Natural killer cell (primary cell): ENCODE measurements at places on chromosomes 12 and 14.
A peak's percentile ranks its signal among the peaks of the same experiment; 100 is the strongest.

DNA sequence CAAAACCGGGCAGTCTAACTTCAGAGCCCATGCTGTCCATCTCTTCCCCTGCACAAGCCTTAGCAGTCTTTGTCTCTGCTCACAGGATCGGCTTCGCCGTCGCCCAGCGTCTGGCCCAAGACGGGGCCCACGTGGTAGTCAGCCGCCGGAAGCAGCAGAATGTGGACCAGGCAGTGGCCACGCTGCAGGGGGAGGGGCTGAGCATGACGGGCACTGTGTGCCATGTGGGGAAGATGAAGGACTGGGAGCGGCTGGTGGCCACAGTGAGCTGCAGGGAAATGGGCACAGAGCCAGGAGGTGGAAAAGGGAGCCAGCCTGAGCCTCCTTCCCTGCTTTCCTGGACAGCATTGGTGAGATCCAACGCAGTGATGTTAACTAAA is 14.2 kb upstream of the CARMIL3 start:
- no peak overlapping the region for H3K4me3 ChIP-seq
- peaks cover 4% of the 10 kb centered on the region for H3K4me1 ChIP-seq
- peak; percentile 1 for DNase-seq
- H3K27ac ChIP-seq, result no peak overlapping the region
- no peaks in the 10 kb centered on the region for H3K27me3 ChIP-seq

DNA sequence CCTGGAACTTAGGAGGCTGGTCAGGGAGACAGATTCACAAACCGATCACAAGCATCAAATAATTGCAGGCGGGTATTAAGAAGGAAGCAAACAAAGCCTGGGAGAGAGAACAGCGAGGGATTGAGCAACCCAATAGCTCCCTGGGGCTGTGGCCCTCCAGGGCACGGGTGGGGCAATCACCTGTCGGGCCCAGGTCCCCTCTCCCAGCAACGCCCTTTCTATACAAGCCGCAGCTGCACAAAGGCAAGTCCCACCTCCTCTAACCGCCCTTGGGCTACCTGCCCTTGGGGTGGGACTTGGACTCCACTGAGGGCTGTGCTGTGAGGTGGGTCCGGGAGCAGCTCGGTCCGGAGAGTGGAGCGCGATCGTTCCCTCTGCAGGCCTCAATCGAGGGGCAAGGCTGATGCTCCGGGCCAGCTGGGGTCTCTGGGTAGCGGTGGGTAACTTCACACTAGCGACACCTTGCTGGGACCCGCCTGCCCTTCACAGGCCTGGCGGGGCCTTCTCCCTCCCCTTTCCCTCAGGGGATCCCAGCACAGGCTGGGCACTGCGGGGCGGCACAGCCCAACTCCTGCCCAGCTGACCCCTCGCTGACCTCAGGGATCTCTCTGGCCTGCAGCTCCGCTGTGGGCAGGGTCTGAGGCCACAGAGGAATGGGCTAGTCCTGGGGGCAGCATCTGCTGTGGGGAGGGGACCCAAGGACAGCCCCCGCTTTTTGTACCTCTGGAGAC is 8.0 kb downstream of the PHB2 start:
- peaks cover 65% of the 10 kb centered on the region for H3K4me1 ChIP-seq
- DNase-seq, result no peak
- H3K27me3 ChIP-seq, result no peaks in the 10 kb centered on the region
- peaks cover 57% of the 10 kb centered on the region for H3K36me3 ChIP-seq
- H3K4me3 ChIP-seq, result no peak overlapping the region

- DNase-seq, result no peak
- peaks cover 7% of the 10 kb centered on the region for H3K4me1 ChIP-seq
- no peaks in the 10 kb centered on the region for H3K36me3 ChIP-seq
- H3K27ac ChIP-seq, result no peak overlapping the region
- H3K27me3 ChIP-seq, result peaks cover 13% of the 10 kb centered on the region
Measured at GRCh38 chr14:21298358-21298757, 18.5 kb downstream of the RPGRIP1 start.

GRCh38 chr14:51677738-51678137 is 26.0 kb downstream of the FRMD6 start:
- no peaks in the 10 kb centered on the region for H3K4me1 ChIP-seq
- peaks cover 6% of the 10 kb centered on the region for H3K27me3 ChIP-seq
- no peak overlapping the region for H3K27ac ChIP-seq
- no peak for DNase-seq
- no peak overlapping the region for H3K4me3 ChIP-seq

- peak overlapping the region; percentile 69 for H3K27ac ChIP-seq
- H3K4me3 ChIP-seq, result peak overlapping the region; percentile 63
- no peaks in the 10 kb centered on the region for H3K36me3 ChIP-seq
- H3K27me3 ChIP-seq, result no peaks in the 10 kb centered on the region
Measured at GRCh38 chr12:14774906-14775635, 28.2 kb downstream of the WBP11 start.

DNA sequence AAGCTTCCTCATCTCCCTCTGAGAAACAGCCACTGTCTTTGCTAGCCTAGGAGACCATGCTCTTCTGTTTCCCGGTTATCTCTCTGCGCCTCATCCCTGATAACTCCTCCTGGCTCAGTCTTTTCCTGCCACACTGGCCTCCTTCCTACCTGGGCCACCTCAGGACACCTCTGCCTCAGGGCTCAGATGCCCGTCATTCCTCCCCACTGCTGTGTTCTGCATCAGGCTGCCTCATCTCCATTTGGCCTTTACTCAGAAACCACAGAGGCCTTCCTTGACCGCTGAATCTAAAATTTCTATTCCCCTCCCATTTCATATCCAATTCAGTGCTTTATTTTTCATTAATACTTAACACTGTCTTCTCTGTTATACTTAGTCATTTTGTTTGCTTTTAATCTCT is 311.0 kb upstream of the RGS6 start:
- peaks cover 18% of the 10 kb centered on the region for H3K36me3 ChIP-seq
- no peak overlapping the region for H3K27ac ChIP-seq
- H3K4me1 ChIP-seq, result no peaks in the 10 kb centered on the region
- DNase-seq, result no peak
- no peak overlapping the region for H3K4me3 ChIP-seq
- H3K27me3 ChIP-seq, result no peaks in the 10 kb centered on the region

GRCh38 chr14:92334050-92334449 is 11.1 kb downstream of the SLC24A4 start:
- DNase-seq, result no peak
- no peaks in the 10 kb centered on the region for H3K36me3 ChIP-seq
- H3K27me3 ChIP-seq, result no peaks in the 10 kb centered on the region
- H3K27ac ChIP-seq, result no peak overlapping the region
- no peaks in the 10 kb centered on the region for H3K4me1 ChIP-seq
- no peak overlapping the region for H3K4me3 ChIP-seq

- no peak overlapping the region for H3K4me3 ChIP-seq
- peaks cover 9% of the 10 kb centered on the region for H3K36me3 ChIP-seq
- no peaks in the 10 kb centered on the region for H3K27me3 ChIP-seq
- H3K4me1 ChIP-seq, result peaks cover 33% of the 10 kb centered on the region
- no peak for DNase-seq
- no peak overlapping the region for H3K27ac ChIP-seq
Measured at GRCh38 chr12:94269316-94269999, 121.1 kb downstream of the PLXNC1 start.

DNA sequence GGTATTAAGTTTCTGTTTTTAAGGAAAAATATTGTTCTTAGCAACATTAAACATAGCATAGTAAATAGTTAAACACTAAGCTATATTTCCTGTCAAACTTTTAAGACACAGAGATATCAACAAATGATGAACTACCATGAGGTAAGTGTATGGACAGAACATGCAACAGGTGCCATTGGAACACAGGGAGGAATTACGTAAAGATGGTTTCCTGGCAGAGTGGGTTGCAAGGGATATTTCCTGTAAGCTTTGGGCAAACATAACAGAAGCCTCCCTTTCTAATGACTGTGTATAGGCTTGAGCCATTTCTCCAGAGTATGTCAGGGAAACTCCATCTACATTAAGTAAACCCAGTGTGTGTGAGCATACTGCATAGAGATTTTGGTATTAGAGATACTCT is 31.7 kb upstream of the HELB start:
- H3K36me3 ChIP-seq, result no peaks in the 10 kb centered on the region
- H3K4me3 ChIP-seq, result no peak overlapping the region
- H3K27ac ChIP-seq, result no peak overlapping the region
- no peak for DNase-seq

DNA sequence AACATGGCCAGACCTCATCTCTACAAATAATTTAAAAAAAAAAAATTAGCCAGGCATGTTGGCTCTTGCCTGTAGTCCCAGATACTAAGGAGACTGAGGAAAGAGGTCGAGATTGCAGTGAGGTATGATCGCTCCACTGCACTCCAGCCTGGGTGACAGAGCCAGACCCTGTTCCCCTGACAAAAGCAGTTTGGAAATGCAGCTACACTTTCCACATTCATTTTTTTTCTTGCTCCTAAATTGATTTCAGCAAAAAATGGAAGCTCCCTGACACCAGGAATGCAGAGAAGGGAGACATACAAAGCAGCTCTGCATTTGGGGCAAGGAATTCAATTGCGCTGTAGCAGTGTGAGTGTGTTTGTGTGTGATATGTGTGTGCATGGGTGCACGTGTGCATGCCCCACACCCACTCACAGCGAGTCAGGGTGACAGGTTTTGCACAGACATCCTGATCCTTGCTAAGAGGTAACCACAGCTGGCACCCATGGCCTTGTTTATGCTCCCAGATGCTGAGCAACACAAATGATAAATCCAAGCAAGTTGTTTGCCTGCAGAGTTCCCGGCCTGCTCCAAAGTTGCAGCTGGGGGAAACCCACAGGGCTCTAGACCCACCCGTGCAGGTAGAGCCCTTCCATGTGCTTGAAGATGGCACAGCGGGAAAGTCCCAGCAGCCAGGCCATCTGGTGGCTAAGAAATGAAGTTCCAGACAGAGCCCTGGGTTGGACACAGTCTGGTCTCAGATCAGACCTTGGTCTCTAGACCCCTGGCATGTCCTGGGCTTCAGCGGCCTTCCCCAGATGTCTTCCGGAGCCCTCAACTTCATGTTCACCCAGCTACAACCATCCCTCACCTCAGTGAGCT is 25.9 kb upstream of the BDKRB2 start:
- no peak overlapping the region for H3K27ac ChIP-seq
- no peaks in the 10 kb centered on the region for H3K36me3 ChIP-seq
- H3K27me3 ChIP-seq, result no peaks in the 10 kb centered on the region
- no peaks in the 10 kb centered on the region for H3K4me1 ChIP-seq

GRCh38 chr14:96039633-96040311 is 610 bp downstream of the C14orf132 start:
- no peaks in the 10 kb centered on the region for H3K36me3 ChIP-seq
- H3K27ac ChIP-seq, result no peak overlapping the region
- H3K4me3 ChIP-seq, result no peak overlapping the region
- H3K4me1 ChIP-seq, result peaks cover 3% of the 10 kb centered on the region

DNA sequence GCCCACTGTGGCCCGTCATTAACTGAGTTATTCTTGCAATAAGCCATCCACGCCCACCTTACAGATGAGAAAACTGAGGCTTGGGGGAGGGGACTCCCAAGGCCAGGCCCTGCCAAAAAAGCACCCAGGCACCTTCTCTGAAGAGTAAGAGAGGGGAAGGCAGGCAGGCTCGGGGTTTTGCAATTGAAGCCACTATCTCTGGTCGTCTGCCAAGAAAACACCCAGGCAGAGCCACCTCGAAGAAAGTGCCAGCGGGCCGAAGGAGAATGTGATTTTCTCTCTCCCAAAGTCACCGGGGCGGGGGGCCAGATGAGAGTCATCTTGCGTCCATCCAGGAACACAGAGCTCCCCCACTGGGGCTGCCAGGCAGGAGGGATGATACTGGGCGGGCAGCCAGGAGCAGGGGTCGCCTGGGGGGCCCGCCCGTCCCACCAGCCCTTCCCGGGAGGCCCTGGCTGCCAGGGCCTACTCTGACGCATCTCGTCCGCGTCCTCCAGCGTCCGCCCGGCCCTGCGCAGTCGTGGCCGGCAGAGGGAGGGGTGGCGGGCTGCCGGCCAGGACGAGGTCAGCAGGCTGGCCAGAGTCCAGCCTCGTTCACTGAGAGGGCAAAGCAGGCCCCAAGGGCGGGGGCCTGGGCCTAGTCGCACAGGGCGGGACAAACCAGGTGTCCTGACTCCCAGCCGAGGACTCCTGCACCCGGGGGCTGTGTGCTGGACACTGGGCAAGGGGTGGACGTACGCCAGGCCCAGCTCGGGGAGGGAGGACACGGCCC is 74.3 kb downstream of the RFLNA start:
- no peak for DNase-seq
- no peaks in the 10 kb centered on the region for H3K4me1 ChIP-seq
- peaks cover 18% of the 10 kb centered on the region for H3K36me3 ChIP-seq
- no peak overlapping the region for H3K4me3 ChIP-seq

DNA sequence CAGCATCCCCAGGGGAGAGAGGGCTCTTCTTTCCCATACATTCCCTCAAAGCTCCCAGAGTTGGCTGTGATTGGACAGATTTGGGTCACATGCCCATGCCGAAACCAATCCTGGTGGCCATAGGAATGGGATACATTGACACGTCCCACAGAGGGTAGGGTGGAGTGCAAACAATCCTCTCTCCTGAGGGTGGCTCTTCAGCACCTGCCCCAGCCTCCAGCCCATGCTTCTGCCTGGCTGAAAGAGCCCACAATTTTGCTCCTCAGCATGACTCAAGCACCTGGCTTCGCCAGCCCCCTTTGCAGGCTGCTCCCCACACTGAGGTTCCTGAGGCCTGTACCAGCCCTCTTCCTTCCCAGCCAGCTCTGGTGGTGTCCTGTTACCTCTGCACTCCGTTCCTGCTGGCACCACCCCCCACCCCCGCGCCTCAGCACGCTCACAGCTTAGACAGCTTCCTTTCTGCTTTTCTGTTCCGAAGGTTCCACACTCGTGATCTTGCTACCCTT is 71.7 kb downstream of the CCDC92 start:
- H3K4me3 ChIP-seq, result no peak overlapping the region
- H3K27ac ChIP-seq, result no peak overlapping the region
- no peaks in the 10 kb centered on the region for H3K4me1 ChIP-seq

- DNase-seq, result no peak
- no peaks in the 10 kb centered on the region for H3K27me3 ChIP-seq
- H3K27ac ChIP-seq, result no peak overlapping the region
Measured at GRCh38 chr14:39203659-39204606, 28.9 kb downstream of the PNN start.

GRCh38 chr14:35201066-35201465 is 78.7 kb downstream of the PRORP start:
- H3K27ac ChIP-seq, result no peak overlapping the region
- no peak for DNase-seq
- H3K27me3 ChIP-seq, result no peaks in the 10 kb centered on the region
- H3K4me1 ChIP-seq, result peaks cover 24% of the 10 kb centered on the region

GRCh38 chr12:71605039-71605438 is 58.6 kb downstream of the ZFC3H1 start:
- no peaks in the 10 kb centered on the region for H3K27me3 ChIP-seq
- DNase-seq, result no peak
- no peak overlapping the region for H3K27ac ChIP-seq
- peaks cover 32% of the 10 kb centered on the region for H3K36me3 ChIP-seq

DNA sequence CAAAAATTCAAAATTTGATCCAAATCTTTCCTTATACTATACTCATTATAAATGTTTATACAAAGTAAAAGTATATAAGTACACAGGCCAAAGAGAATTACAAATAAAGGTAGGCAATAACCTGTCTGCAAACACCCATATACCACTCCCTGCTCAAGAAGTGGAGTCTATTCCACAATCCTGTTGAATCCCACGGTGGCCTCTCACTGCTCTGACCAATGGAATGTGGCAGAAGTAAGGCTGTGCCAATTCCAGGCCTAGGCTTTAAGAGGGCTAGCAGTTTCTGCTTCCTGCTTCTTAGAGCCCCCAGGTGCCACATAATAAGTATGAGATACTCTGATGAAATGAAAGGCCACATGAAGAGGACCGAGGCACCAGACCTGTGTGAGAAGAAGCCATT is 79.8 kb upstream of the CFL2 start:
- no peak for DNase-seq
- H3K4me3 ChIP-seq, result no peak overlapping the region
- H3K27ac ChIP-seq, result no peak overlapping the region
- H3K4me1 ChIP-seq, result no peaks in the 10 kb centered on the region
- peaks cover 68% of the 10 kb centered on the region for H3K36me3 ChIP-seq
